ENCODE measurements at places on chromosomes 2 and 18.

DNA sequence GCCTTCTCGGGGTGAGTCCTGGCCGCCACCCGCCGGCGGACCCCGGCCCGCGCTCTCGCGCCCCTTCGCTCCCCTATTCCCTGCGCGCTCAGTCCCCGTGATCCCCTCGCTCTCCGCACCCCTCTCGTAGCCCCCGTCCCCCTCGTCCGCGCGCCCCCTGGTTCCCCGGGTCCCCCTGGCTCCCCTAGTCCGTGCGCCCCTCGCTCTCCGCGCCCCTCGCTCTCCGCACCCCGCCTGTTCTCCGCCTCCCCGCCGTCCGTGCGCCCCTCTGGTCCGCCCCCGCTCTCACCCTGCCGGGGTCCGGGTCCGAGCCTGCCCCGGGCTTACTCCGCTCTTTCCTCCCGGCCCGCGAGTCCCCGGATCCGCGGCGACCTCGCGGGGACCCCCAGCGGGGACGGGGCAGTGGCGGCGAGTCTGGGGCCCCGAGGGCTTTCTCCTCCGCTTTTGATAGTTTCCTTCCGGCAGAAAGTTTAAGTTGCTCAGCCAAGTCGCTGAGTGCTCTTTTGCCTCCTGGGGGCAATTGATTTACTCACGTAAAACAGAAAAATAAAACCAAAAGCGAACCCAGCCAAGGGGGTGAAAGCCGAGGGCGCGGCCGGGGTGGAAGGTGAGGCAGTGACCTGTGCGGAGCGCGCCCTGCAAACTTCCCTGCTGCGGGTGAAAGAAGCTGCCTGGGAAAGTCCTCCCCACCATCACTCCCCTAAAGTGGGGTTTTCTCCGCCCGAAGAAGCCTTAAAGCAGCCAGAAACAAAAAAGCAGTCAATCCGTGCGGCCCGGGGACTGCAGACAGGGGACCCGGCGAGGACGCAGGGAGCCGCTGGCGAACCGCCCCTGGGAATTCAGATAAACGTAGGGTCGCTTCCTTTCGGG is 568 bp downstream of the RAB31 start:
- DNase-seq: no peak

GRCh38 chr2:147420517-147420916 is 424.3 kb upstream of the ACVR2A start:
- no peak for DNase-seq

GRCh38 chr2:118705032-118705431 is 142.4 kb downstream of the EN1 start:
- DNase-seq: no peak

- DNase-seq: no peak
Observed at GRCh38 chr2:7835693-7836680, 845.9 kb upstream of the ID2 start.

All from SK-N-MC (cell line).